ENCODE measurements at places on chromosomes 11 and 22.

DNA sequence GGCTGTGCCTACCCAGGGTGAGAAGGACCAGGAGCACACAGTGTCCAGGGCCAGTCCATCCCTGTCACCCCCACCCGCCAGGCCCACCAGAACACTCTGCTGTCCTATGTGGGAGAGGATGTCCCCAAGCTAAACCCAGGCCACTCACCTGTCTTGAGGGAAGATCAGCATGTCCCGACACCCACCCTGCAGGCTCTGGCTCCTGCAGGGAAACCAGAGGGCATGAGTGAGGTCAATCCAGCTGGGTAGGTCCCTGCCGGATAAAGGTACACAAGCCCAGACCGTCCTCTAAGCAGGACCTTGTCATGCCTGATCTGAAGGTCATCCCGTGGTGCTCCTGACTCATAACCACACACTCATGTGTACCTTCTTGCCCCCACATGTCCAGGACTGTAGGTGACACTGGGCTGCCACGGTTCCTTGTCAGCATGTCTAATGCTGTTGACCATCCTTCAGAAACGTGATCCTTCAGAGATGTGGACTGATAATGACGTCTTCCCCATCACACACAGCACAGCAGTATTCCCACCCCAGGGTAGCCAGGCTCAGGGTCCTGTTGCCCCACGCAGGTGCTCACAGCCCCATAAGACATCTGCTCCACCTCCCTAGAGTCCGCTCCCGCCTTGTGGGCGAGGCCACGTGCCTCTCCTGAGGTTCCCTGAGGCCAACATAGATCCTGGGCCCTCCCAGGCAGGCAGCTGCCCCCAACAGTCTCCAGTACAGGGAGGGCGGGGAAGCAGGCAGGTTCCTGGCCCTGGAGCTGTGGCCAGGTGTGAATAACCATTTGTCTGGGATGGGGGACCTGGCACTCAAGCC is 6.1 kb downstream of the ARVCF start:
- no peak for DNase-seq

- peak; percentile 82 for DNase-seq
Measured at GRCh38 chr11:124402326-124402922, 3.6 kb upstream of the OR8B3 start.

DNA sequence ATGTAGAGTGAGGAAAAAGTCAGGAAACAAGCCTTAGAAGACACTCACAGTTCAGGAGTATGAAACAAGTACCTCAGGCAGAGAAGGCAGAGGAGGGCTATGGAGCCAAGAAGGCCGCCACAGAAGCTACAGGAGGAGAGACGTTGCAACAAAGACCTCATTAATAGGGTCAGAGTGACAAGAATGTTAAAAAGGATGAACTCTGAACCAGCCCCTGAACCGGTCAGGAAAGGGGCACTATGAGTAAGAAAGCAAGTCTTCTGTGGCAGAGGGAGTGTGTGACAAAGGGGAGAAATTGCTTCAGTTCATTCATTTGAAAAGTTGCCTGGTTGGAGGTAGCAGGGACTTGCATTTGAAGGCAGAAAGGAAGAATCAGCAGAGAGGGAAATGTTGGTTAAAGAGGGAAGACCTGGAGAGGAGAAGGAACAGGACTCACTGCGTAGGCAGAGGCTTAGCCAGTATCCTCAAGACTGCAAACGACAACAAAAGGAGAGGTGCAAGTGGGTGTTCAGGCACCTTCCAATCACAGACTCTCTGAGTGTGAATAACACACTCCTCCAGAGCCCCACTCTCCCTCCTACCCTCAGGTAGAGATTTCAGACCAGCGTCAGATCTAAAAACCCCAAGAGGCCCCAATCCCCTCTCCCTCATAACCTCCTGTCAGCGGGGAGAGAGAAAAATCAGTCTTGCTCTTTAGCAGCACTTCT is 15.4 kb downstream of the TAGLN start:
- DNase-seq: no peak

DNA sequence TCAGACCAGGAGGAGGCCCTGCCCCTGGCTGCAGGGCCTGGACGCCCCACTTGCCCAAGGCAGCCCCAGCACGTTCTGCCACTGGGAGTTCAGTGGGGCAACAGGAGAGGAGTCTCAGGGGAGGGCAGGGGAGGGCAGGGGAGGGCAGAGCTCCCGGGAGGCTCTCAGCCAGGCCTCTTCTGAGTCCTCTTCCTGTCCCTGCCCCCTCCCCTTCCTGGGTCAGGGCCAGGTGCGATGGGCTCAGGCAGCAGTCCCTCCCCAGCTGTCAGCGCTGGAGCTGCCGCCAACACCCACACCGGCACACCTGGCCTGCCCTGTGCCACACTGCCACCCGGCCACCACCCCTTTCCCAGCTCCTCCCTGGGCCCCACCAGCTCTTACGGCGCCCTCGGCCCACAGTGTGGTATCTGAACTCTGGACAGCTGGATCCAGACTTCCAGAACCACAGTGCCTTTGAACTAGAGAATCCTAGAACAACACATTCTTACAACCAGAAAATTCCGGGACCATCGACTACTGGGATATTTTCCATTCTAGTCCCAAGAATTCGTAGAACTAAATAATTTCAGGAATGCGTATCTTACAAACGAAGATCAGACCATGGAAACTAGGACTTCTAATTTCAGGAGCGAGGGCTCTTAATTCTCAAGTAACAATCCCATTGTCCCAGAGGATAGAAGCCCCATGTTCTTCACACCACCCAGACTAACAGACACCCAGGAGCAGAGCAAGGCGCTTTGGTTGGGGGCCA is 21.8 kb downstream of the RPL3 start:
- no peak for DNase-seq

DNA sequence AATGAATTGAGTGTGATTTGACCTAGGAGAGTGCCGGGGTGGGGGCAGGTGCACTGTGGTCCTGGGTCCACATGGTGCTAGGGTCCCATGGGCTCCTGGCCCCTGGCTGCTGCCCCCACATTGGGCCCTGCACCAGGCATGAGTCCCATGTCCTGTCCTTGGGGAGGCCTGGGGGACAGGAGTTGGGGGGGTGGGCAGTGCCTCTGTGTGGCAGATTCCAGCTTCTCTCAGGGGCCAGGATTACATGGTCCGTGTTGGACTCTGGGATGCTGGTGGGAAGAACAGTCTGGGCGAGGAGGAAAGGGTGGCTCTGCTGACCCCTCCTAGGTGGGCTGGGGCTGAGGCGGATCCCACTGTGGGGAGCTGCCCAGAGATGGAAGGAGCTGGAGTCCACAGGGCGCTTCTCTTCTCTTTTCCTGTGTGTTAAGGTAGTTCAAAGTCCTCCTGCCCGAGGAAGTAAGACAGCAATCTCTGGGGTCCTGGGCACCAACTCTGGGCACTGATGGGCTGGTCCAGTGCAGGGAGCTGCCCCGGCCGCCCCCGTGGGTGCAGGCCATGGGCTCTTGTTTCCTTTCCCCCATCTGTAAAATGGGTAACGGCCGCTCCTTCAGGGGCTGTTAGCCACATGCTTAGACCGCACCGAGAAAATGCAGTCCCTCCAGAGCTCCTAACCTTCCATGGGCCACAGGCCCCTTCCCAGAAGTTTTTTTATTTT is 19.8 kb downstream of the KCNQ1 start:
- no peak for DNase-seq

DNA sequence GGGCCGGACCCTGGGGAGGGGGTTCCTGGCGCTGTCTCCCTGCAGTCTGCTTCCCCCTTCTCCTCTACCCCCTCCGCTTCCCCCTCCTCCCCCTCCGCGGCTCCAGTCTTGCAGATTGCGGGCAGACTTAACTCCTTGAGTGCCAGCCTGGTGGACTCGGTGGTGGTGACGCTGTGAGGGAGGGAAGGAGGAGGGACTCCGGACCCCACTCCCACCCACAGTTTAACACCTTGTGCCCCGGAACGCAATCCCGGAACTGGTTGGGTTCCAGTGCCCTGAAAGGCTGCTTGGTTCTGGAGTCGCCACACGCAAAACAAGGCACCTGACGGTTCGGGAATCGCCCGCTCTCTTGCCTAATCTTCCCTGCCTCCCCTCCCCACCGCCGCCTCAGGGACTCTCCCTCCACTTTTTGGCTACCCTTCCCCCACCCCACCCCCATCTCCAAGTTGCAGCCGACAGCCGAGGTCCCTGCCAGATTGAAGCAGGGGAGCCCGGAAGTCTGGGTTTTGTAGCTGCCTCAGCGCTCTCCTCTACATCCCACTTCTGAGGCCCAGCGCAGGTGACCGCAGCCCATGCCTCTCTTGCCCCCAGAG is 3.9 kb upstream of the BCL9L start:
- DNase-seq: peak; percentile 92

DNA sequence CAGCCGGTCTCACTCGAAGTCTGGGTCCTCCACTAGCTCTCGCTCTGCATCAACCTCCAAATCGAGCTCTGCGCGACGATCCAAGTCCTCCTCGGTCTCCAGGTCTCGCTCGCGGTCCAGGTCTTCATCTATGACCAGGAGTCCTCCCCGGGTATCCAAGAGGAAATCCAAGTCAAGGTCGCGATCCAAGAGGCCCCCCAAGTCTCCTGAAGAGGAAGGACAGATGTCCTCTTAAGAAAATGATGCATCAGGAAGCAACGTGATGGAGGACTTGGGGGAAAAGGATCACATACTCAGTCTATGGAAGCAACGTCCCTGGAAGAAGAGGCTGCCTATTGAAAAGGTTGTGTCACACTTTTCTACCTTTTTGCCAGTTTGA is 1.1 kb downstream of the SRSF8 start:
- DNase-seq: no peak
